Astrocyte of the hippocampus (primary cell): ENCODE measurements at places on chromosomes 2 and 18.

DNA sequence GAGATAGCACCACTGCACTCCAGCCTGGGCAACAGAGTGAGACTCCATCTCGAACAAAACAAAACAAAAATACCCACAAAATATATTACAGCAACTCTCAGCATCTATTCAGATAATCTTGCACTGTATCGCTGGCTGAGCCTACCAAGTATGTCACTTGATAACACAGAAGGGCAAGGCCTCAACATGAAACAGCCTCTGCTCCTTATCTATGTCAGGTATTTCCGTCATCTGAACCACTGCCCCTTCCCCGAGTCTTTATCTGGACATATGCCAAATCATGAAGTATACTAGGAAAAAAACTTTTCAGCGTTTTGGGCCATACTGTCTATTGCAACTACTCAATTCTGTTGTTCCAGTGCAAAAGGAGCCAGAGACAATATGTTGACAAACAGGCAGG lies 17.7 kb downstream of the PDIA6 start:
- no peak for DNase-seq

GRCh38 chr2:33042819-33043218 lies 96.1 kb downstream of the LTBP1 start:
- no peak for DNase-seq

DNA sequence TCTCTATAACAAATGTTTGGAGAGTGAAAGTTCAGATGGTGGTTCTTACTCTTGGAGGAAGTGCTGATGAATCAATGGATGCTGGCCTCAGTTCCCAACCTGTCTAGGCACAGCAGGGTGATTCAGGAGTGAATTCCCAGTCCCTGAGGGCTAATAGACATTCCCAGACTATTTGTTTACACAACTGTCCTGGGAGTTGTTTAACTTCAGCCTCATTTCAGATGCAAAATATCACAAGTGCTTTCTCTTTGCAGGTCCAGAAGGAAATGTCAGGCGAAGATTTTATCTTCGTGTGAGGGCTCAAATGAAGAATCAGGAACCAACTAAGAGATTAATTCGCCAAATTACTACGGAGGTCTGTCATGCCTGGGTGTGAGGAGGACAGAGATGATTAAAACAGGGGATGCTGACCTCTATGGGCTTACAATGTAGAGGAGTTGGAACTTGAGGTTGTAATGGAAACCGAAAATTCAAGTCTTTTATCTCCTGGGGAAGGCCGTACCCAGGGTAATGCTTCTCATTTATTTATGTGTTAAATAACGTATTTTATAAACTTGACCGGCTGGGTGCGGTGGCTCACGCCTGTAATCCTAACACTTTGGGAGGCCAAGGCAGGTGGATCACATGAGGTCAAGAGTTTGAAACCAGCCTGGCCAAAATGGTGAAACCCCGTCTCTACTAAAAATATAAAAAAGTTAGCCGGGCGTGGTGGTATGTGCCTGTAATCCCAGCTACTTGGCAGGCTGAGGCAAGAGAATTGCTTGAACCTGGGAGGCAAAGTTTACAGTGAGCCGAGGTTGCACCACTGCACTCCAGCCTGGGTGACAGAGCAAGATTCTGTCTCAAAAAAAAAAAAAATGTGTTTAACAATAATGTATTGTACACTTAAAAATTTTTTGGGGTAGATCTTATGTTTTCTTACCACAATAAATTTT lies 38.7 kb upstream of the SLC1A4 start:
- DNase-seq = no peak

DNA sequence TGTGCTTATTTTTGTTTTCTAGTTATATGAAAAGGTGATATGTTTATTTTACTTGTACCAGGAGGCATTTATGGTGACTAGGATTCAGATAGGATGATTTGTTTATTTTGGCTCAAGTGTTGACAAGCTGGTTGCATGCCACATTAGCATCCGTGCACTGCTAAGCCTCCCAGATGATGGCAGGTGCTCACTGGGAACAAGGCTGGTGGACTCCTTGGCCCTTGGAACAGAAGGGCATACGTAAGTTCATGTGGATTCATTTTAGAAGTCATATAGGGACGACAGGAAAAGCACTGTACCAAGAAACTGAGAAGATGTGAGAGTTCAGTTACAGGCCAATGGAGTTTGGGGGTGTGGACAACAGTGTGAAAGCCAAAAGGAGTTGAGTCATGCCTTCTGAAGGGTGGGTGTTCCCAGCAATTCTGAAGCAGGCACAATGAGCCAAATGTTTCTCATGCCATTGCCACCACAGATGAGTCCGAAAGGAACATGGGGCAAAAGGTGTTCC lies 166.2 kb downstream of the PHLPP1 start:
- peak; percentile 95 for DNase-seq

GRCh38 chr2:207238831-207239701 lies 73.3 kb upstream of the KLF7 start:
- DNase-seq = peak; percentile 98

DNA sequence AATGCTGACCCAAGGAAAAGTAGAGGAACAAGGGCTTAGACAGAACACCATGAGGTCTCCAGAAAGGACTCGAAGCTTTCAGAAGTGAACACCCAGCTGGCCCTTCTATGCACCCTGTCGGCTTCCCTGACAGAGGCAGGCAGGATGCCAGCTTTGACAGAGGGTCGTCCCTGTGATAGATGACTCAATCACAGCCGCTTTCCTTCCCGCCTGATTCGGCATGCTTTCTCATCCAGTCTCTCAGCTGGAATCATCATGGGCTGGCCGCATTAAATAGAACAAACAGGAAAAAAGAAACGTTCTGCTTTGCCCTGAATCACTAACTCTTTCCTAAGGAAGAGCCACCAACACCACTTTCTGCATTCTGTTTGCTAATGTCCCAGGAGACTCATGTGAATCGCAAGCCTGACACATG lies 140.3 kb upstream of the RAB12 start:
- DNase-seq = peak; percentile 42

DNA sequence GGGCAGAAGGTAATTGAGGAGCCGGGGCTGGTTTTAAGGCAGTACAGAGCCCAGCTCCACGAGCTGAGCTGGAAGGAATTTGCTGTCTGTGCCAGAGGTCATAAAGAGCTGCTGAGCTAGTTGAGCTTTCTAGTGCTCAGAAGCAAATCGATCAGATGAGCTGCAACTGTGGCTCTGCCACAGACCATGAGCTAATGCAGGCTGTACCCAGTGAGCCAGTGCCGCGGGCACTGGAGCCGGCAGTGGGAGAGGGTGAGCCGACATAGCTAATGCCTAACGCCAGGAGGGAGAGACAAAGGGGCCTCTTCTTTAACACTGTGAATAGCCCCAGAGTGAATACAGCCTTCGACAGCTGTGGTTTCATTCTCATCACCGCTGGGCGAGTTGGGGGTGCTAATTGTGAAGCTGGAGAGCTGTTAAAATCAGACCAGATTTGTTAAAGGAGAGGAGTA lies 410.1 kb upstream of the TCF4 start:
- DNase-seq = peak; percentile 79

DNA sequence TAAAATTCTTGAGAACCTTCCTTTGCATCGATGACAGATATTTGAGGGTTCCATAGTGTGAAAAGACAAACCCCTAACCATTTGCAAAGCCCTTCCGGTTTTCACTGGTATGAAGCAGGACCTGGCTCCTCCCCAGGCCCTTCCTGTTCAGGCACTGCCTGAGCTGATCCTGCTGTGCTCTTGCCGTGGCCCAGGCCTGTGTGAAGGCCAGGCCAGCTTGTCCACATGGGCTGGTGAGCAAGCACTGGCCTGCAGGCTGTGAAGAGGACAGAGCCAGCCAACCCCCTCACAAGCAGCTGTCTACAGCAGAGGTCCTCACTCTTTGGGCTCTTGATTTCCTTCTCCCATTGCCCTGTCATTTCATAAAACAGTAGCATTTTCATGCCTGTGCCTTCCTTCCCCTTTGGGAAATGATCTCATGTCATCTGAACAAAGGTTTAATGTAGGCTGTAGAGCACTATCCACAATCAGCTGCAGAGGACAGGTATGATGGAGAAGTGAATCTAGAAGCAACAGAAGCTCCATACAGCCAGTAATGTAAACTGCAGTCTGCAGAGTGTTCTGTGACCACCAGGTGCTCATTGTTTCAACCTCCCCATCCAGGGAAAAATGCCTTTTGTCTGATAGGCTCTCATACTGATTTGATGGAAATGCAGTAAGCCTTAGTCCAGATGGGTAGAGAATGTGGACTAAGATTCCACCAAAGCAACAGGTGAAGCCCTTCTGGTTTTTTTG lies 19.8 kb downstream of the MPHOSPH10 start:
- no peak for DNase-seq

DNA sequence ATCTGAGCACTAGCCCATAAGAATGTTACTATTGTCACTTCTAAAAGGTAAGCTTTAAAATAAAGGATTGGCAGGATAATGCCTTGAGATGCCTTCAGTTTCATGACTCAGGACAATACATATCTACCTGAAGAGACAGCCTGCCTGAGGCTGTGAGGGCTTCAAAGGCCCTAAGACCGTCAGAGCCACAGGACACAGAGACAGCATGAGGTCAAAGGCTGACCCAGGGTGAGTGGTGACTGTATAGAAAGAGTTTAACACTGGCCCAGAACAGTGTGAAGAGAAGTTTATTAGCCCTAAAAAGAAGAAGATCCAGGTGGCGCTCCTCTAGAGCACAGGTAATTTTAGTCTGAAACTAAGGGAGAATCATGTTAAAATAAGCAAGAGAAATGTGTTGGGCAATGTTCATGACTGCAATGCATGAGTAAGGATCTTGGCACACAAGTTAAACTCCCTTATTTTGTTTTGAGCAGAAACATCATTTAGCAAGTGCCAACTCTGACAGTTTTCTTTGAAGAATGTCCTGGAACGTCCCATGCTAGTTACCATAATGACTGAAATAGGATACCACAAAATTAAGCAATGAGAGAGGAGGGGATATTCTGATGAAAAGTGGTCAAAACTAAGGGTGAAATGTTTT lies 78.1 kb upstream of the FAM110C start:
- DNase-seq = peak; percentile 7

DNA sequence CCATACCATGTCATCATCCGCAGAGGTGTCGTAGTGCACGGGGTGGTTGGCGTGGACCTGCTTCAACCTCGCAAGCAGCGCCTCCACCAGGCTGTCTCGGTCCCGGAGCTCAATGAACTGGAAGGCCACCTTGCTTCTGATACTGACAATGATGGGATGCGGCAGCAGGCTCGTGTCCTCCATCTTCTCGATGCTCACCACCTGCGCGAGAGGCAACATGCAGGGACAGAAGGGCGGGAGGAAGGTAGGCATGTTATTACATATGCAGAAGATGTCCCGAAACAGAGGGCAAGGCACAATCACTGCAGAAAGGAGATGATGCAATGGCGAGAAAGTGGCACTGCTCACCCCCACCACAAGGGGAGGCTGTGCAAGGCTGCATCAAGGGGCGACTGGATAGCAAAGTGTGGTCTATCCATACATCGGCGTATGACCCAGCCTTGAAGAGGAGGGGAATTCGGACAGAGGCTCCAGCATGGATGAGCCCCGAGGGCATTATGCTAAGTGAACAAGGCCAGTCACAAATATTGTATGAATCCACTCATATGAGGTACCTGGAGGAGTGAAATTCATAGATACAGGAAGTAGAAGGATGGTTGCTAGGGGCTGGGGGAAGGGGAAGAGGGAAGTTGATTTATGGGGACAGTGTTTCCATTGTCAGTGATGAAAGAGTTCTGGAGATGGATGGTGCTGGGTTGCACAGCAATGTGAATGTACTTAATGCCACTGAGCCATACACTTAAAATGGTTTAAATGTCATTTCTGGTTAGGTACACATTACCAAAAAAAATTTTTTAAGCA lies 36.6 kb downstream of the RPL31 start:
- no peak for DNase-seq

GRCh38 chr18:26536032-26536431 lies 12.3 kb downstream of the KCTD1 start:
- DNase-seq = peak; percentile 24

- no peak for DNase-seq
These were observed 733.3 kb downstream of the SUCLG1 start for GRCh38 chr2:83725735-83726134.

DNA sequence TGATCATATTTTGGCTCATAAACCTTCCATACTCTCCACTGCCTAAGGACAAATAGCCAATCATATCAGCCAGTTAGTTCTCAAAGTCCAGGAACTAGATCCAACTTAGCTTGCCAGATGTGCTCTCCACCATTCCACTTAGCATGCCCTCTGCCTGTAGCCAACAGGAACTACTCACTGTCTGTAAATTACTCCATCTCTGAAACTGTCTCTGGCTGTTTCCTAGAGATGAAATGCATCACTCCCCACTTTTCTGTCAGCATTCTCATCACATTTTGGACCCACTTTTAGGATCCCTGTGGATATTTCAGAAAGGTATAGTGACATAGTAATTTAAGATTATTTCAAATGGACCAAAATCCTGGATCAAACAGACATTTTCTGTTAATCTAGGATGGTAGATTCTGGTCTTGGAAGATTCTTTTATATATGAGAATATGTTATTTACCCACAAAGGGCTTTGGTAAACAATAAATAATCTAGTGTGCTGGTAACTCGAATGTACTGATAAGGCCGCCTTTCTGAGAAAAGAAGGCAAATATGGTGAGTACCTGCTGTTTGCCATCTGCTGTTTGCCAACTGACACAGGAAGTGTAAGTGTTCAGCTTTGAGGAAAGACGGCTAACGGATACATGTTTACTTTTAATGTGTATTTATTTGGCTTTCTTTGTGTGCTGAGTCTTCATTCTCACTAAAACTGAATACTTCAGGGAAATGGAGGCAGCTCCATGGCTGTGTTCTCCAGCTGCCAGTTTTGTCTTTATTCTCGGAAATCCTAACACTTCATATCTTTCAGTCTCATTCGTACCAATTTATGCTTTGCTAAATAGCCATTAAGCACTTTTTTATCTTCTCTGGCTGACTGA lies 79.5 kb downstream of the EVA1A start:
- DNase-seq = no peak

DNA sequence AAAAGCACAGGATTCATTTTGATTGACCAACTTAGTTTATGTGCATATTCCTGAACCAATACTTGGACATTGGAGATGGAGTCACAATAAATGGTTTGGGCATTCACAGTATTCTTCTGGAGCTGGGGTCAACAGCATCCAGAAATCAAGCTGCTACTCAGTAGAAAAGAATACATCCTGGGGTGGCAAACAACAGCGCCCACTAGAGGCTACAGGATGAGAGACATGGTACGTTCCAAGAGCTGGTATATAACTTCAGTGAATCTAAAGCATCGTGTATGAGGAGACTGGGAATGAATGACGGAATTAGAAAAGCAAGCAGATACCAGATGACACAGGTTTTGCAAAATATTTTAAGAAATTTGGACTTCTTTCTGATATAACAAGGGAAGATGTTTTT lies 142.9 kb upstream of the FIGN start:
- no peak for DNase-seq

- DNase-seq = peak; percentile 71
These were observed 33.9 kb downstream of the SOWAHC start for GRCh38 chr2:109648041-109648527.
